Left ventricle myocardium inferior (tissue), 1 donor: ENCODE measurements at places on chromosomes 7 and 10. TPM values are rescaled to one million over a fixed set of nuclear protein-coding genes. Genes with fewer than 3 reads are reported as not detected.

DNA sequence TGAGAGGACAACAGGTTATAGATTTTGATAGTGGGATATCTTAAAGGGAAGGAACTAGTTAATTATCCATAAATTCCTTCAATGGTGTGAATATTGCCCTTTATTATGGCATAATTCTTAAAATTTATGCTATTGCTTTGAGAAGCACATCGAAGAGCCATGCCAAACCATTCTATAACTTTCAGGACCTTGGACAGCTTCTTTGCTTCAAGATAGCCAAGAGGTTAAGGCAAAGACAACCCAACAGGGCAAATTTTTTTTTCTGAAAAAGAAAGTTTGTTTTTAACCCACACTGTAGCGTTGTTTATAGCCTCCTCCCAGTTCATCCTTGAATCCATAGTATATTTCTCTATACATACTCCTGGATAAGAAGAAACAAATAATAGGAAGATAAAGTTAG, 103.2 kb downstream of the NRG3 start:
- no peaks in the 10 kb centered on the region for H3K36me3 ChIP-seq
- H3K27ac ChIP-seq, result no peak overlapping the region
- no peak overlapping the region for H3K4me3 ChIP-seq
- no peaks in the 10 kb centered on the region for H3K4me1 ChIP-seq
- DNase-seq, result no peak

- H3K4me1 ChIP-seq, result no peaks in the 10 kb centered on the region
- no peaks in the 10 kb centered on the region for H3K36me3 ChIP-seq
- H3K27ac ChIP-seq, result peak overlapping the region; percentile 40
- DNase-seq, result no peak
- no peaks in the 10 kb centered on the region for H3K27me3 ChIP-seq
Observed at GRCh38 chr7:25643770-25644394, 415.6 kb upstream of the NPVF start.

DNA sequence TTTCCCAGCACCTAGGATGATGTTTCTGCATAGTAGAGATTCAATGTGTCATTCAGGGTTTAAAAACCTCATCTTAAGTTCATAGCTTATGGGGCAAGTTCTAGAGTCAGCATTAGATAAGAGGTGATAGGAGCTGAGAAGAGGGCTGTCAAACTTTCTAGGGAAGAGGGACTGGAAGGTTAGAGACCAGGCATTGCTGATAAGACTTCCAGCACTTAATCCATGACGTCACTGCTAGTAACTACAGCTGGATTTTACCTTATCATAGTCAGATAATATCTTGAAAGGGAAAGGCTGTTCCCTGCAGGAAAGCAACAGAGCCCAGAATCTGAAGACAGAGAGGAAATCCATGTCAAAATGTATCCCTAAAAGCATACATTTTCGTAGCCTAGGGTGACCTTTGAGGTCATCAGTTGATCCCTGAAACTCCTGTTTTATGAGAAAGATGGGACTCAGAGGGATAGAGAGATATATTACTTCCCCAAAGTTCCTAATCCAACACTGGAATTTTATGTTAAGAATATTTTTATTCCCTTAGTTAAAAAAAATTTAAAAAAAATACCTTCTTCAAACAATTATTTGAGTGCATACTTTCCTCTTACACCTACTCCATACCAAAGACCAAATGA, 3.3 kb upstream of the CPED1 start:
- DNase-seq, result no peak
- no peaks in the 10 kb centered on the region for H3K27me3 ChIP-seq
- peak overlapping the region; percentile 14 for H3K27ac ChIP-seq

GRCh38 chr7:115558161-115558560, 472.4 kb downstream of the TFEC start:
- no peak for DNase-seq
- no peaks in the 10 kb centered on the region for H3K4me1 ChIP-seq
- H3K36me3 ChIP-seq, result no peaks in the 10 kb centered on the region
- no peaks in the 10 kb centered on the region for H3K27me3 ChIP-seq

DNA sequence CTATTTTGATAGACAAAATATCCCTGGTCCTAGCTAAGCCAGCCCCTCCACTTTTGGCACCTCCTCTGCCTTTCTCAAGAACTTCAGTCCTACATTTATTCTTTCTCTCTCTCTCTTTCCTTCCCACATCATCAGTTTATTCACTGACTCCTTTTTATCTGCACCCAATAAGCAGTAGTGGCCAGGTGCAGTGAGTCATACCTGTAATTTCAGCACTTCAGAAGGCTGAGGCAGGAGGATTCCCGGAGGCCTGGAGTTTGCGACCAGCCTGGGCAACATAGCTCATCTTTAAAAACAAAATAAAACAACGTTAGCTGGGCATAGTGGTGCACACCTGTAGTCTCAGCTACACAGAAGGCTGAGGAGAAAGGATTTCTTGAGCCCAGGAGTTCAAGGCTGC, 19.4 kb upstream of the NRP1 start:
- peaks cover 12% of the 10 kb centered on the region for H3K4me1 ChIP-seq
- DNase-seq, result no peak

- H3K36me3 ChIP-seq, result no peaks in the 10 kb centered on the region
- peaks cover 15% of the 10 kb centered on the region for H3K27me3 ChIP-seq
Observed at GRCh38 chr7:139131-139530, 53.2 kb upstream of the FAM20C start.

- no peaks in the 10 kb centered on the region for H3K36me3 ChIP-seq
- H3K27me3 ChIP-seq, result peaks cover 6% of the 10 kb centered on the region
- peaks cover 15% of the 10 kb centered on the region for H3K4me1 ChIP-seq
- H3K27ac ChIP-seq, result peak overlapping the region; percentile 50
- no peak for DNase-seq
Observed at GRCh38 chr7:45192621-45193041, 35.0 kb downstream of the RAMP3 start.

GRCh38 chr7:155752756-155753445, 59.4 kb downstream of the SHH start:
- H3K27ac ChIP-seq, result no peak overlapping the region
- DNase-seq, result no peak
- no peak overlapping the region for H3K4me3 ChIP-seq
- no peaks in the 10 kb centered on the region for H3K27me3 ChIP-seq

DNA sequence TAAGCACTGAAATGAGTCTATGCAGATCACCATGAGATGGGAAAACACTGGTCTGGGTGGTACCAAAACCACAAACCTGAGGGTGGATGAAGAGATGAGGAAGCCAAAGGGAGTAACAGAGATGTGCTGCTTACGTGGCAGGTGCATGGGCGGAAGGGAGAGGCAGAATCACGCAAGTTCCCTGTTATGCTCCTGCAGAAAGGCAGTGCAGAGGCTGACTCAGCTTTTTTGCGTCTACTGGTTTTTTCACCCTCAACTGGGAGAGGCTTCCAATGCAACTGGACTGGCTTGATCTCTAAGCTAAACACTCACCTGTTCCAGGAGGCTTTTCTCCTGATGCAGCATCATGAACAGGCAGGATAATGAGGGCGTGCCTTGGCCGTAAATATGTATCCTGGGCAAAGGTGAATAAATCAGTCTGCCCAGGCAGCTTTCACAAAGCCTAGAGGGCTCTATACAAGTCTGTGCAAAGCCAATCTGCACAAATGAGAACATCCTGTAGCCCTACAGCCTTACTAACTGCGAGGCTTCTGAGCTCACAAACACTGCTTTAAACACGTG, 95.4 kb upstream of the AFAP1L2 start:
- peaks cover 76% of the 10 kb centered on the region for H3K4me1 ChIP-seq
- H3K4me3 ChIP-seq, result no peak overlapping the region
- no peak for DNase-seq
- peaks cover 36% of the 10 kb centered on the region for H3K36me3 ChIP-seq
- peak overlapping the region; percentile 56 for H3K27ac ChIP-seq

The CHAT gene
- not detected for total RNA-seq

The UBE3C gene
- total RNA-seq, result 50.2 TPM

The ACTR3C gene
- total RNA-seq, result 5.1 TPM
